ENCODE measurements at places on chromosomes 7 and 10.

DNA sequence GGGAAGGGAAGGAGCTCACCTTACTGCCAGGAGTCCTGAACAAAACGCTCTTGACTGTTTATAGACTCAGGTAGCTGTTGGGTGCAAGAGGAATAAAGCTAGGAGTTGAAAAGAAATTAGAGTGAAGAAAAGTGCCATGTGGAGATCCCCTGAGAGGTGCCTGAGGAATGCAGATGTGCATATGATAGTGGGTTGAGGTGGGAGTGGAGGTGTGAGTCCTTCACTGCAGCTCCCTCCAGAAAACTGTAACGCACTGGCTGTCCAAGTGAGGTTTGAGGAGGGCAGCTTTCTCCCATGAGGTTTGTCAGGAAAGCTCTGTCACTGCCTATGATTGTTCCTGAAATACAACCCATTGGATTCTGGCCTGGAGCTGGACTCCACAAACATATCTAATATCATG, 904.8 kb upstream of the POT1 start:
- no peak for DNase-seq

GRCh38 chr10:32155075-32155516, 98.9 kb upstream of the KIF5B start:
- no peak for DNase-seq

- DNase-seq, result no peak
Observed at GRCh38 chr10:130495891-130496636, 359.9 kb downstream of the GLRX3 start.

GRCh38 chr10:72107325-72108003, 19.1 kb upstream of the SPOCK2 start:
- DNase-seq, result no peak

DNA sequence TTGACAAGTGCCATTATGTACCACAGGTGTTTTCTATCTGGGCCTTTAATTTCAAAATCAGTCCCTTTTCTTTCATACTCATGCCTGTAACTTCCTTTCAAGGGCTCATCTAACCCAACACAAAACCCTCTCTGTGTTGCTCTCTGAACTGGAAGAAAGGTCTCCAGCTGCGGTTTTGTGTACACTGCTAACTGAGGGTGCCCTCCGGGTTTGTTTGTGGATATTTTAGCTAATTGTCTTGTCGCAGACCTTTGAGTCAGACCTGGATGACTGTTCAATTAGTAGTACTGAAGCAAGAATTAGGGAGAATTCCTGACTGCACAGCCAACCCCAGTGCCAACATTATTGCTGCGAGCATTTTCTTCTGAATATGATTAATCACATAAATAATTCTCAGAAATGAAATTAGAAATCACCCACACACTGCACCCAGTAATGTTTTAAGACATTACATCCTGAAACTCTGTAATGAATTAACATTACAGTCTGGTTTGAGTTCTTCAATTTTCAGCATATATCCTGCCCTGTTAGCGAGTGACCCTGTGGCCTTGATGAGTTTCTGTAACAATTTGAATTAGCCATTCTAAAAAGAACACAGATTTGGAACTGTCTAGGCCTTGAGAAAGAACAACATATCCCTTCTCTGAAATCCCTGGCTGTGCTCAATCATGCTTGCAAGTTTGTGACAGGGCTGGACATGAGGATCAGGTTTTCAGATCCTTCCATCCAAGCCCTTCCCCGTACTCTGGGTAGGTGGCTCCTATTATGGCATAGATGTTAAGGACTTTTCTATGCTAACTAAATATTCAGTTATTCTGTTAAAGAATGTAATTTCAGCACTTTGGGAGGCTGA, 460.1 kb downstream of the PLXDC2 start:
- peak; percentile 44 for DNase-seq

DNA sequence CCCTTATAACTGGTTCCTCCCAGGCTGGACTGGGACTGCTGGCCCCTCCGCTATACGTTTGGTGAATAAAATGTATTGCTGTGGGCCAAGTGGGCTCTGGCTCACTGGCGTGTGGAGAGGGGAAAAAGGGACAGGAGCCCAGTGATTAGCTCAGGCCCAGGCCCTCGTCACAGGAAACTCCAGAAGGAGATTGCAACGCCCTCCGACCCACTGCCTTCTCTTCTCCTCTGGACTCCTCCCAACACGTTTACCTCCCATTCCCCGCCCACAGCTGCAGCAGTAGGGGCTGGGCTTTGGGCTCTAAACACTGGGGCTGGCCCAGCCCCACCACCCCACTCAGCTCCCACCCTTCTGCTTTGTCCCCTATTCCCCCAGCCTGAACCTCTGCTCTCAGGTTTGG, 173.9 kb downstream of the NEURL1 start:
- DNase-seq, result peak; percentile 23

GRCh38 chr10:126880926-126881325, 24.3 kb upstream of the DOCK1 start:
- DNase-seq, result no peak

GRCh38 chr10:43737003-43737402, 88.3 kb upstream of the ZNF32 start:
- peak; percentile 27 for DNase-seq

- DNase-seq, result peak; percentile 82
Observed at GRCh38 chr10:123583639-123584418, 82.3 kb upstream of the GPR26 start.

DNA sequence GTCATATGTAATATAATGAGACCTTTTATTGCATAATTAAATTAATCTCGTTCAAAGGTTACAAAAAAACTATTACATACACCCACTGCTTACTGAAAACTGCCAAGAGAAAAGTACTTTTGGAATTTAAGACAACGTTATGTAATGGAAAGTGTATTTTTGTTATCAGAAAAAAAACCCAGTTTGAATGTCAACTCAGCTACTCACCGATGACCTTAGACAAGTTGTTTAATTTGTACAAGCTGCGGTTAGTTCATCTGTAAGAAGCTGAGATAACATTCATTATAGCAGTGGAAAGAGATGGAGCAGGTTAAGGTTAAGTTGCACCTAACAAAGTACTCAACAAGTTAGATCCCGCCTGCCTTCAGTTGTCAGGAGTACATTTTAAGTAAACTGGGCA, 1.1 kb downstream of the PSMA2 start:
- no peak for DNase-seq

DNA sequence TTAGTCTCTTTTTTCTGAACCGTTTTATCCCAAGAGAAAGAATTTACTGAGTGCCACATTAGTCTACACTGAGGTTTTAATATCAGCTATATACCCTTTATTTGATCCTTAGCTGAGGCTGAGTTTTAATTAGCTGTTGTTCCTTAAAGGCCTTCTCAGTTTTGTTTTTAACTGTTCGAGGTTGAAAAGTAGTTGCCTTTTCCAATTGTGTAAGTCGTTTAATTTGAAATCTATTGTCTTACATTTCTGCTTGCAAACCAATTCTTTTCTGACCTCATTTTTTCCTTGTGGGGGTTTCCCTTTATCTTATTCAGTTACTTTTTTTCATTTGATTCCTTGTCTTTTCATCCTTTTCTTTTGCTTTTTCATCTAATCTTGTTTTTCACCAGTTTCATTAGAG, 30.8 kb downstream of the UMAD1 start:
- DNase-seq, result no peak

Measured in BE2C (cell line).